Activated CD8-positive, alpha-beta memory T cell treated with anti-CD3 and anti-CD28 coated beads for 4 hours (primary cell): ENCODE measurements at places on chromosomes 3 and 15.

GRCh38 chr3:12934431-12934830, 93.1 kb upstream of the RPL32 start:
- DNase-seq: no peak

GRCh38 chr3:117114517-117115265, 405.1 kb downstream of the TUSC7 start:
- no peak for DNase-seq

GRCh38 chr3:24937780-24938179, 443.1 kb upstream of the THRB start:
- no peak for DNase-seq

DNA sequence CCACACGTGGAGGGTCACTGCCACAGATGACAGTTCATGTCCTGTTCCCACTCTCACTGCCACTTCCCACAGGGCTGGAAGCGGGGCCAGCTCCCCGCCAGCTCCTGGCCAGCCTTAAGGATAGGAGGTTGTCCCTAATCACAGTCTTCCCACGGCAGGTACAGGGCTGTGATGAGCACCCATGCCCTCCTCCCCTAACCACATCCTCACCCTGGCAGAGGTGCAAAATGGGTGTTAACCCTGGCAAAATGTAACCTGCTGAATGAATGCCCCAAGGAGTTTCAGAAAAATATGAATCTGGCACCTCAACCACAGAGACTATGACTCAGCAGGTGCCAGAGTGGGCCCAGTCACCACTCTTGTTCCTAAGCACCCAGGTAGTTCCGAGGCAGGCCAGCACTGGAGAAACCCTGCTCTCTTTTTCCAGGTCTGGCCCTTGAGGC, 185.1 kb upstream of the TPM1 start:
- no peak for DNase-seq

DNA sequence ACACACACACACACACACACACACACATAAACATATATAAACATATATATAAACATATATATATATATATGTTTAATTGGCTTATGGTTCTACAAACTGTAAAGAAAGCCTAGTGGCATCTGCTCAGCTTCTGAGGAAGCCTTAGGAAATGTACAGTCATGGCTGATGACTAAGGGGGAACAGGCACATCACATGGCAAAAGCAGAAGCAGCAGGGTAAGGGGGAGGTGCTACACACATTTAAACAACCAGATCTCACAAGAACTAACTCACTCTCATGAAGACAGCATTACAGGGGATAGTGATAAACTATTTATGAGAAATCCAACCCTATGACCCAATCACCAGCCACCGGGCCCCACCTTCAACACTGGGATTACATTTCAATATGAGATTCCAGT, 922.9 kb downstream of the SI start:
- no peak for DNase-seq

DNA sequence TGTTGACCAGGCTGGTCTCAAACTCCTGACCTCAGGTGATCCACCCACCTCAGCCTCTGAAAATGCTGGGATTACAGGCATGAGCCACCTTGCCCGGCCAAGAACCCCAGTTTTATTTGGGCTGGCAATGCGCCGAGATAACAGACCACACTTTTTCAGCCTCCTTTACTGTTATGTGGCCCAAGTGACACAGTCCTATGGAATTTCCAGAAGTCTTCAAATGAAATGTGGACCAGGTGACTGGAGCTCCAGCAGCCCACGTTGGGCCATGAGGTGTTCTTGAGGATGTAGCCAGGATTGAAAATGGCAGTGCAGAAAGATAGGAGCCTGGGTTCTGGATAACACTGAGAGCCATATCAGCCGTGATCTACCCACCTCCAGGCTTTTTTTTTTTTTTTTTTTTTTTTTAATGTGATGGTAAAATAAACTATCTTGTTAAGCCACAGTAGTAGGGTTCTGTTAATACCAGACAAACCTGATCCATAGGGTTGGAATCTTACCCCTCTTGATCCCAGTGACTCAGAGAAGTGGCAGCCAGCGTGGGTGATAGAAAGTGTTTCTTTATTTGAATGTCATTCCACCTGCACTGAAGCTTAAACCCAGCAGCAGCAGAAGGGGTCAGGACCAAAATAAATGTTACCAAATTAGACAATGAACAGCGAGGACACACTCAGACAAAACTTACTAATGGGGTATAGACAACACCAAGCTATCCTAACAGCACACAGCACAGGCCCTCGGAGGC, 55.6 kb downstream of the LHFPL4 start:
- no peak for DNase-seq

DNA sequence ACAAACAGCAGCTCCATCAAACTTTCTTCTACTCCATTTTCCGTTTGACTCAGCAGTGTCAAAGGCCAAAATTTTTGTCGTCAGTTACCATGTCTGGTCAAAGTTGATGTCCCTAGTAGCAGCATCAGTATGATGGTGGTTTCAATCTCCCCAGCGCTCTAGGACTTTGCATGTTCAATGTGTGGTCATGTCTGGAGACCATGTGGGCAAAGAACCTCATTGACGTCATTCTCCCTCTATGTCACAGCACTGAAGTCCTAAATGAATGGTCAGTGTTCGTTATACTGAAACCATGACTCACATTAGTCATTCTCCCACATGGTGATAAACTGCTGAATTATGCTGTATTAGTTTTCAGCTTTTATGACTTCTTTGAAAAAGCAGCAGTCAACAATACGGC, 23.2 kb downstream of the SHC4 start:
- no peak for DNase-seq

DNA sequence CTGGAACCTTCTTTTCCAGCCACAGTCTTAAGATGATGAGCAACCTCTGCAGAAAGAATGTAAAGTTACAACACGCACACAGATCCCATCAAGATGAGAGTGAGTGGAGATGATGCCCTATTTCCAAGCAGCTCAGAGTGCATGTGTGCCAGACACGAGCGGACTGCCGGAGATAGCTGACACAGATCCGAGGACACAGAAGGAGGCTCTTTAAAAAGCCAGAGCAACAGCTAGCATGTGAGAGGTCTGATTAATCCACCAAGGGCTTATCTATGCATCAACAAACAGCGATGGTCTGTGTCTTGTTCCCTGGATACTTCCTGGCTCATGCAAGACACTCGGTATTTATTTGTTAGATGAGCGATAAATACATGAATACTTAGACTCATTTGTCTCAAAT, 128.6 kb upstream of the DLG1 start:
- DNase-seq: no peak

DNA sequence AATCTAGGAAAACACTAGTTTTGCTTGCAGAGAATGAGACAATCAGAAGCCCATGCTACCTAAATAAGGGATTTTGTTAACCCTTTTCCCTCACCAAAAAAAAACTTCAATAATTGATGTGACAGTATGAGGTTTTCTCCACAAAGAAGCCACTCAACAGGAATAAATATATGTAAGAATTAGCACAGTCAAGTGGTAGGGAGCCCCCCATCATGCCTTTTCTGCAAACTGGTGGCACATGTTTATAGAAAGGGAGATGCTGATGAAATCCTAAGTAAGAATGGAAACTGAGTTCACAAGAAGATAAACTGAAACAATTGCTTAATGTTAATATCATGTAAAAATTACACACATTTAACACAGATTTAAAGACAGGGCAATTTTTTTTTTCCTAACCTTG, 51.0 kb downstream of the PHC3 start:
- no peak for DNase-seq

- no peak for DNase-seq
These were observed 243.0 kb downstream of the CLSTN2 start for GRCh38 chr3:140177943-140178342.

DNA sequence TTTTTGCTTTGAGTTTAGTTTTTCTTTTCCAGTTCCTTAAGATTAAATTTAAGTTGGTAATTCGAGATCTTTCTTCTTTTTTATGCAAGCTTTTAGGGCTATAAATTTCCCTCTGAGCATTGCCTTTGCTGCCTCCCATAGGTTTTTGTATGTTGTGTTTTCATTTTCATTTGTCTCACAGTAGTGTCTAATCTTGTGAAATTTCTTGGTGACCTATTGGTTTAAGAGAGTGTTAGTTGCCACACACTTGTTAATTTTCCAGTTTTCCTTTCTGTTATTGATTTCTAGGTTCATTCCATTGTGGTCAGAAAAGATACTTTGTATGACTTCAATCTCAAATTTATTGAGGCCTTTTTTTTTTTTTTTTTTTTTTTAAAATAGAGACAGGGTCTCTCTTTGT, 18.3 kb upstream of the IL20RB start:
- DNase-seq: no peak
